Activated CD4-positive, alpha-beta T cell treated with anti-CD3 and anti-CD28 coated beads, Interleukin-2, amount 50 U/mL, for 48 hours (primary cell): ENCODE measurements at places on chromosomes 1 and 21.
A peak's percentile ranks its signal among the peaks of the same experiment; 100 is the strongest.

DNA sequence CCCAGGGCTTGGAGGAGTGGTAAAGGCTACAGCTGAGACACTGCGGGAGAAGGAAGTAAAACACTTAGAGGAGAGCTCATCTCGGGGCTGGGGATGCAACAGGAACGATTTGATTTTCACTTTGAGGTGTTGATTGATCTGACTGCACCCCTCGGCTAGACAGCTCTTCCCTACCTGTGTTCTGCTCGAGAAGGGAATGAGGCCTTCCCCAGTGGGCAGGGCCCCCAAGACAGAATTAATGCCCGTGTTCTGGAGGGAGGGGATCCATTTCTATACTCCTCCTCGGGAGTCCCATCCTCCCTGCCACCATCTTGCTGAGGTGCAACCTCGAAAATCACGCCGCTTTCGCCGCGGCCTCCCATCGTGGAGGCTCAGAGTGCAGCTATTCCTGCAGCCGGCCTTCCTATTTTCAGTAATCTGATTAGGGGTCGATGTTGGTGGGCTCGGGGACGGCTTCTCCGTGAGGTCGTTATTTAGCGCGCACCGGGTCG lies 2.4 kb downstream of the ATP2B4 start:
- no peak for DNase-seq

GRCh38 chr1:228369608-228370438 lies 36.8 kb downstream of the TRIM11 start:
- no peak for DNase-seq

- DNase-seq, result no peak
Observed at GRCh38 chr1:90969241-90969640, 52.6 kb downstream of the ZNF644 start.

DNA sequence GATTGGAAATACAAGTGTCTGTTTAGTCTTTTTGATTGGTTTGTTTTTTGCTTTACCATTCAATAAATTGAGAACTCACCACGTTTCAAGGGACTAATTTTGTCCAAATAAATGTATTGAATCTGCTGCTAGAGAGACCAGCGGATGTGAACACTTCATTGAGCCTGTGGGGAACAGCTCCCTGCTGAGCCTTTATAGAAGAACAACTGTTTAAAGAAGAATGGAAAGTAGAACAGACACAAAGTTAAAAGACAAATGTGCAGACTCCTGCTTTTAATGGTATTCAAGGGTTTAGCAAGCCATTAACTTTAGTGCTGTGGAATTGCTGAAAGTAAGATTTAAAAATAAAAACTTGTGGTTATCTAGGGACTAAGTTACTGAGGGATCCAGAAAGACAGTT lies 817.7 kb upstream of the B3GALT2 start:
- DNase-seq, result no peak

DNA sequence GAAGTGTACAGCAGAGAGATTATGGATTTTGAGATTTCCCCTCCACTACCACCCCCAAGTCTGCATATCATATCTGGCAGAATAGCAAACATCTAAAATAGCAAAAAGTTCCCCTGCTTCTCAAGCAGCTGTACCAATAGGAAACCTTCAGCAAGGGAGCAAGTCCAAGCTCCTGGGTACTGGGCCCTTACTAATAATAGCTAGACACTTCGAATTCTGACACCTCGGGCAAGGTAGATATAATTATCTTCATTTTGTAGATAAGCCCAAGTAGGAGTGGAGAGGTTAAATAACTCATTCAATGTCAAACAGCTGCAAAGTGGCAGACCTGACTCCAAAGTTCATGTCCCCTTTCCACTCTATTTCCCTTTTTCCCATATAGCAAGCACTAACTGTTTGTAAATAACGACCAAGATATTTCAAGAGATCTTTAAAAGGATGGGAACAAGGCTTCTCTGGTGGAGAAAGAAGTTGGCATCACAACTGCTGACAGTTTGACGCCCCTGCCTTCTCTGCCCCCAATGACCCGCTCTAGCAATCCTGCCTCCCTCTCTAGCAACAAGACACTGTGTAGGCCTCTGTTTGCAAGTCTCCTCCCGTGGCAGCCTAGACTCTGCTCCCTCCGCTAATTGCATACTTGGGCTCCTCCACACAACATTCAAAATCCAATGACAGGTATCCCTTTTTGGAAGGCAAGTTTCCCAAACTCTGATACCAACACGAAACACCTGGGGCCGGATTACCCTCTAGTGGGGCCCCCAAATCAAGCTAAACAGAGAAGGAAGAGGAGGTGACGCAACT lies 18.7 kb upstream of the ADAR start:
- no peak for DNase-seq

DNA sequence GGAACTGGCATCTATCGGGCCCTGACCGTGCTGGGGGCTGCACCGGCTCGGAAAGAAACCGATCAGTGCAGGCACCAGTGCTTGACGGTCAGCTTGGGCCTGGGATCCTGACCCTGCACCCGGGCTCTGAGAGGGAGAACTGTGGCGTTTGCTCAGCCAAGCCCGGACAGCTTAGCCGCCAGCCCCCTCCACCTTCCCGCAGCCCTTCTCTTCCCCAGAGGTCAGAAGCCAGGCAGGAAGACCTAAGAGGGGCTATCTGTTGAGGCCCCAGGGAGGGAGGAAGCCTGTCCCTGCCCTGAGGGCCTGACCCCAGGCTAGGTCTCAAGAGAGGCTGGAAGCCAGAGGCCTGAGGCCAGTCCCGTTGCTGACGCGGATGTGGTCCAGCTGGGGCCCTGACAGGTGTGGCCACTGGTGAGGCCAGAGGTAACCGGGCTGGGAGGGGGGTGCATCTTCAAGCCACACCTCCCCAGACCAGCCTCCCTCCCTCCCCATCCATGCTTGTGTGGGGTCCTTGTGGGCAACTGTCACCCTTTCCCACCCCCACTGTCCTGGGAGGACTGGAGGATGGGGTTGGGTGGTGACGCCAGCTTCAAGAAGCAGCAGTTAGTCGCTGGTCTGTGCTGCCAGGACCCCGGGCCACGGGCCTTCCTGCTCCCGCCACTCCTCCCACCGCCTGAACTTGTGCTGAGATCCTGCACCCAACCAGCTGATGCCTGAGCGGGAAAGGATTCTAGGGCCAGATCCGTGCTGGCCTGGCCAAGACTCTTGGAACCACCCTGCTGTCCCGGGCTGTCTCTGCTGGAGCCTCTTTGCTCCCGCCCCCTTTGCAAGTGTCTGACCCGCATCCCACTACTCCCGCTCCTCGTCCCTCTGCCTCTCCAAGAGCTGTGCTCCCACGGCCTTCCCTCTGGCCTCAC lies 2.6 kb upstream of the DVL1 start:
- DNase-seq, result no peak

- no peak for DNase-seq
Observed at GRCh38 chr1:11648039-11648438, 6.2 kb downstream of the FBXO2 start.

- no peak for DNase-seq
Observed at GRCh38 chr1:206586501-206587445, 25.5 kb downstream of the EIF2D start.

- DNase-seq, result no peak
Observed at GRCh38 chr1:68624233-68624632, 127.4 kb upstream of the DEPDC1 start.

GRCh38 chr1:213931836-213932235 lies 55.9 kb upstream of the PROX1 start:
- DNase-seq, result no peak

- DNase-seq, result no peak
Observed at GRCh38 chr1:92839442-92839841, 7.6 kb downstream of the RPL5 start.

DNA sequence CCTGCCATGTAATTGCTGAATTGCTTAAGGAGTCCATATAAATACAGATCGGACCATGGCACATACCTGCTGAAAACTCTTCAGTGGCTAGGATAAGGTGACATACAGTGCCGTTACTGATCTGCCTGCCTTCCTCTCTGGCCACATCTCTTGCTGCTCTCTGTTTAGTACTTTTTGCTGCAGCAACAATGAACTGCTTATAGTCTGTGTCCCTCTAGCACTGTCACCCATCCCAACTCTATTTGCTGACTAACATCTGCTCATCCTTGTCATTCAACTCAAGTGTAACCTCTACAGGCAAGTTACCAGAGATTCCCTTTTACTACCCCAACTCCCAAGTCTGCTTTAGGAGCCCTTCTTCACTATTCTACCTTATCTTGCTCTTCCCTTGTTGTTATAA lies 65.6 kb downstream of the GTF2B start:
- no peak for DNase-seq

- no peak for DNase-seq
Observed at GRCh38 chr1:210262897-210263272, 30.3 kb downstream of the SERTAD4 start.

- DNase-seq, result no peak
Observed at GRCh38 chr1:56505792-56506743, 73.3 kb downstream of the PLPP3 start.

DNA sequence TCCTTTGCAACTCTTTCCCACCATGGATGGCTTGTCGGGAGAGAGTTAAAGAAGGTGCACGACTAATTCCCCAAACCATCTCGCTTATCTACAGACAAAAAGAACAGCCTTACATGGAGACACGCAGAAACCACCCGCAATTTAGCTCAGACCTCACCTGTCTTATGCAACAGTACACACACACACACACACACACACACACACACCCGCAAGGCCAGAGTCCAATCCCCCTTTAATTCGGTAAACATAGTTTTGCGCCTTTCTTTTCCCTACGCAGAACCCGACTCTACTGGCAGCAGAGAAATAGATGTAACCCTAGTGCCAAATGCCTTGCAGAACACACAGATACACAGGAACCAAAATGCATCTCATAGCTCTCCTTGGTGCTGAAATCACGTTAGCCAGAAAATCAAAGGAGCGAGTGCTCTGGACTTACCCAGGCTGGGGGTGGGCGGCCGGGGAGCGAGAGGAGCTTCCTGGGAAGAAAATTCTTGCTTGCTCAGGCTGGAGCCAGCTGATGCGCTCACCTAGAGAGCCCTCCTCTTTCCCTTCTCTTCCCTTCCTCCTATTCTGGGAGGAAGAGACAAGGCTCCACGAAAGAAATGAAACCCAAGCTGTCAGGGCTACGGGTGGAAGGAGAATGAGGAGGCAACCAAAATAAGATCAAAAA lies 470 bp downstream of the TNR start:
- no peak for DNase-seq

- no peak for DNase-seq
Observed at GRCh38 chr1:189315035-189315901, 1162.4 kb downstream of the BRINP3 start.

DNA sequence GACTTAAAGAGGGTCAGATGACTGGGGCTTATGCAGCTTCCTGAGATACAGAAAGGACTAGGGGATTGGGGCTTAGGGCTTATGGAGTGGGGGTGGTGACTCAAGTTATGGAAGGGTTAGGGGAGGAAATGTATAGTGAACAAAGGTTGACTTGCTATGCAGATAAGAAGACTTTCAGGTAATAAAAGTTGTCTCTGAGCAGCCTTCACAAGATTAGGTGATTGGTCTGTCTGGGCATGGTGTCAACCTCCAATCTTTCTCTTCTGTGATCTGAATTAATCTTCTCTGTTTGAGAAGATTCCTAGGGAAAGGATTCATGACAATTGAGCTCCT lies 436.5 kb downstream of the SIPA1L2 start:
- no peak for DNase-seq

- no peak for DNase-seq
Observed at GRCh38 chr21:42047821-42048613, 23.1 kb upstream of the UMODL1 start.

- peak; percentile 36 for DNase-seq
Observed at GRCh38 chr1:169546087-169546995, 39.9 kb downstream of the F5 start.

DNA sequence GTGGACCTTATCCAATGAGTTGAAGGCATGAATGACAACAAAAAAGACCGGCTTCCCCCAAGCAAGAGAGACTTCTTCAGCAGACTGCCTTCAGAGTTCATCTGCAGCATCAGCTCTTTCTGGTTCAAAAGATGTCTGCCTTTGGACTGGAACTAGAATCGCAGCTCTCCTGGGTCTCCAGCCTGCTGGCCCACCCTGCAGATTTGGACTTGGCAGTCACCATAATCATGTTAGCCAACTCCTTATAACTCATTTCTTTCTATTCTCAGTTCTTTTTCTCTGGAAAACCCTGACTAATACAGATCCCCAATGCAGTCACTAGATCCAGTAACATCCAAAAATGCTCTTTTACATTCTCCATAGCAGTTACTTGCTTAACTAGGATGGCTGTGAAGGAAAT lies 89.2 kb upstream of the MARK1 start:
- DNase-seq, result no peak

GRCh38 chr1:189787201-189787600 lies 690.5 kb downstream of the BRINP3 start:
- DNase-seq, result no peak

GRCh38 chr1:169146576-169147214 lies 40.2 kb downstream of the ATP1B1 start:
- no peak for DNase-seq

DNA sequence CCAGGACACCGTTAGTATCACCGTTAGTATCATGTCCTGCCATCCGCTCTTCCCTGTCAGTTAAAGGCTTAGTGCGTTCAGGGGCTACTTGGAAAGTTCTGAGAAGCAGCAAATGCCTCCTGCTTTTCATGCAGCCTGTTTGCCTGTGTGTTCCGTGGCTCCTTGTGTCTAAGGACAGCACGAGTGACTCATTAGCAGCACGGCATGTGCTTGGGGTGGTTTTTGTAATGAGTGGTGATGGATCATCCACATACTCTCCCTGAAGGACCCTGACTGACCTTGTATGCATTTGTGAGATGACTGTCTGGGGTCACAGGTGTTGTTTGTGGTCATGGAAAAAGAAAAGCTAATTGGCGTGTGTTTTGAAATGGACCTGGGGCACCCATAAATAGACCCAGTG lies 221.9 kb downstream of the PBX1 start:
- no peak for DNase-seq

- no peak for DNase-seq
Observed at GRCh38 chr1:164569866-164570265, 10.9 kb downstream of the PBX1 start.

DNA sequence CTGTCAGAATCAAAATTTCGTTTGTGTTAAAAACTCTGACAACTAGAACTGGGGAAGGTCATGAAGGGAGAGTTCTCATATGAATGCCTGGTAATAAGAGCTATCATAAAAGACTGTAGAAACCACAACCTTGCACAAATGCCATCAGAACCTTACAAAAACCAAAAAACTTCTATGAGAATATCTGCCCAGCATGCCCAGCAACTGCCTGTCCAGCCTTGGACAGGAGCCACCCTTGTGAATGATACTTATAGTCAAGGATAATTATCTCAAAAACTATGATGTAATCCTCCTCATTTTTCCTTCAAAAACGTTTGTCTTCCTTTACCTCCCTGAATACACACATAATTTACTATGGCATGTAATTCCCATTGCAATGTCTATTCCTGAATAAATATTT lies 53.4 kb upstream of the C1orf185 start:
- DNase-seq, result no peak

GRCh38 chr21:36854391-36854790 lies 112.1 kb downstream of the HLCS start:
- peak; percentile 9 for DNase-seq
